Memory B cell (primary cell): ENCODE measurements at places on chromosomes 11 and 22.

DNA sequence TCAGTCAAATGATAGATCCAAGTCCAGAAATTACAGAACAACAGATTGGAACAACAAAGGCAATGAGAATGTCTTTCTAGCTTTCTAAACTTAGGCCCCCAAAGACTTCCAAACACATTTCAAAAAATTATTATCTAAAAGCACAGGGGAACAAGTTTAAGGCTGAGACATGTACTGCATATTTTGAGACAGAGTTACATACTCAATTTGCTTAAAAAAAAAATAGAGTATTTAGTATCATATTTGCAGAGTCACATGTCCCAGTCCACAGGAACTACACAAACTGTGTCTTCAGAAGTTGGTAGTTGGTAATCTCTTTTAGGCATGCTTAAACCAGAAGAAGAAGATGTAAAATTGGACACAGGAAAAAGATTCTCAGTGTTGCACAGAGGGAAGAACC is 127.2 kb downstream of the MAML2 start:
- no peaks in the 10 kb centered on the region for H3K27me3 ChIP-seq
- DNase-seq: no peak
- peak overlapping the region; percentile 88 for H3K27ac ChIP-seq

- H3K36me3 ChIP-seq: peaks cover 5% of the 10 kb centered on the region
- no peak overlapping the region for H3K27ac ChIP-seq
- DNase-seq: no peak
- H3K4me1 ChIP-seq: no peaks in the 10 kb centered on the region
- peaks cover 4% of the 10 kb centered on the region for H3K27me3 ChIP-seq
Observed at GRCh38 chr22:30054764-30055069, 25.5 kb upstream of the HORMAD2 start.

DNA sequence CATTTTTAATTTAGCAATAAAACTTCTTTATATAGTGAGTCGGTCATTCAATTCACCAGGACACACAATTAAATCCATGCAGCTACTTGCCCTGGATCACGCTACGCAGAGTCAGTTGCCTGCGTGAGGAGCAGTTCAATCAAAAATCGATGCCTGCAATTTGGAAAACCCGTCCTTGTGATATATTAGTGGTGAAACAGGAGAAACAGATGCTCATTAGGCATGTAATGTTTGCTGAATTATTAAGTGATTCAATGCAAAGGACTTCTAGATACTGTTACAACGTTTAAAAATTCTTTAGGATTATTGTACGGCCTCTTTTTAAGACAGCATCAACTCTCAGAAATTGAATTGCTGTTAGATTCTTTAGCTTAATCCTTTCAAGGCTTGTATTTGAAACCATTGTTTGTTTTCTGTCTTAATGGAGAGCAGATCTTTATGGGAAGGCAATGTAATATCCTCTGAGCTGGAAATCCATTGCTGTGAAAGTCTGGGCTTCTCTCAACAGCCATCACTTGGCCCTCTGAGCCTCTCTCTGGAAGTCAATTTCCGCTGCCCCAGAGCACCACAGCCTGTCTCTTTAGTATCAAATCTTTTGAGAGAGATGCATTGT is 20.1 kb upstream of the PAMR1 start:
- DNase-seq: no peak
- H3K27ac ChIP-seq: no peak overlapping the region
- peaks cover 7% of the 10 kb centered on the region for H3K27me3 ChIP-seq
- H3K36me3 ChIP-seq: no peaks in the 10 kb centered on the region

DNA sequence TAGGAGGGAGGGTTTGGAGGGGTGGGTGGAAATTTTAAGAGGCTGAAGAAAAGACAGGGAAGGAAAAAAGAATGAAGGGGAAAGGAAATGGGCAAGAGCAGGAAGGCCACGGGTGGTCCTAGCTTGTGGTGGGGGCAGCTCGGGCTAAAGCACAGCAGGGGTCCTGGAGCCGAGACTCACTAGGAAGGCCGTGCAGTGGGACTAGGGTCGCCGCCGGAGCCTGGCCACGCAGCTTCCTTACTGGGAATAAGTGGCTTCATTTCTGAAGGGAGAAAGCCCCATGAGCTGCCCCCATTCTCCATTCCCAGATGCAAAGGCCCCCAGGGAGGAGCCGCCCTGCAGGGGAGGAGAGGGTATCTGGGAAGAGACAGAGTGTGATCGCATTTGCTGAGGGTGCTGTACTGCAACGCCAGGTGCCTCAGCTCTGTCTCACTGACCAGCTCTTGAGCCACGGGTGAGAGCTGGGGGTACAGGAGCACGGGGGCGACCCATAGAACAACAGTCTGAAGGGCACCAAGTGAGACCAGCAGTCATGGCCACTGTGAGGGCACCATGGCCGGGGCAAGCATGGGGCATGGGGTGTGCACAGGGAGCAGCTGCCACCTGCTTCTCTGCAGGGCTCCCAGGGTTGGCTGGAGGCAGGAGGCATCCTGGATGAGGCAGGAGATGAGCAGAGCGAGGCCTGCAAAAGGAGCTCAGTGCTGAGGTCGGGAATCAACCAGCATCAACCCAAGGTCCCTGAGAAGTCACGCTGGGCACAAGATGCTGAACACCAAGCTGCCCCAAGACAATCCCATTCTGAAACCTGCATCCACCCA is 11.6 kb downstream of the TOP3B start:
- H3K4me1 ChIP-seq: peaks cover 3% of the 10 kb centered on the region
- H3K27me3 ChIP-seq: no peaks in the 10 kb centered on the region
- H3K27ac ChIP-seq: no peak overlapping the region
- DNase-seq: no peak
- peaks cover 32% of the 10 kb centered on the region for H3K36me3 ChIP-seq

- no peak for DNase-seq
- peaks cover 5% of the 10 kb centered on the region for H3K4me1 ChIP-seq
- H3K27ac ChIP-seq: no peak overlapping the region
- H3K27me3 ChIP-seq: peaks cover 13% of the 10 kb centered on the region
- no peaks in the 10 kb centered on the region for H3K36me3 ChIP-seq
Observed at GRCh38 chr11:118084247-118084646, 2.5 kb downstream of the SMIM35 start.

DNA sequence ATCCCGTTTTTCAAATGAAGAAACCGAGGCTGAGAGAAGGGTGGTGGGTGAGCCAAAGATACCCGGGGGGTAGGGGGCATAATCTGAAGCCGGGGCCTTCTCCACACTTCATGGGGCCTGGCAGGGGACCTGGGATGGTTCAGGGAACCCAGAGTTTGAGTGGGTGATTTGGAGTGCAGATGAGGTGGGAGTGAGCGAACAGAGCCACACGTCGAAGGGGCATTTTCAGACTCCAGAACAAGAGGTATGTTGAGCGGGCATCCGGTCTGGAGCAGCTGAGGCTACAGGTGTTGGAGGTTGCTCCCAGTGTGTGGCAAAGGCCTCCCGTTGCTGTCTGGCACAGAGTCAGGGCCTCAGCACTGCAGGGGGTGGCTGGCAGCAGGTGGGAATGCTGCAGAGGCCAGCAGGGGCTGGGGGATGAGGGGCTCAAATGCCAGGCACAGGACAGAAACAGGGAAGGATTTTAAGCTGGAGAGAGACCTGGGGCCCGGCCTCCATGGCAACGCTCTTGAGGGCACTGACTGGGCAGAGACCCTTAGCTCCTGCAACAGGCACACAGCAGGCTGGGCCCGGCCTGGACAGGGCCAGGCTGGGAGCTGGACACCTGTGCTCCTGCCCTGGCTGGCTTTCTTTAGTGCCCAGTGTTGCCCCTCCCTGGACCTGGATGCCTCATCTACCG is 46.2 kb downstream of the WNT11 start:
- H3K36me3 ChIP-seq: no peaks in the 10 kb centered on the region
- no peak overlapping the region for H3K27ac ChIP-seq
- H3K4me3 ChIP-seq: no peak overlapping the region
- H3K27me3 ChIP-seq: peaks cover 13% of the 10 kb centered on the region
- peaks cover under 1% of the 10 kb centered on the region for H3K4me1 ChIP-seq

DNA sequence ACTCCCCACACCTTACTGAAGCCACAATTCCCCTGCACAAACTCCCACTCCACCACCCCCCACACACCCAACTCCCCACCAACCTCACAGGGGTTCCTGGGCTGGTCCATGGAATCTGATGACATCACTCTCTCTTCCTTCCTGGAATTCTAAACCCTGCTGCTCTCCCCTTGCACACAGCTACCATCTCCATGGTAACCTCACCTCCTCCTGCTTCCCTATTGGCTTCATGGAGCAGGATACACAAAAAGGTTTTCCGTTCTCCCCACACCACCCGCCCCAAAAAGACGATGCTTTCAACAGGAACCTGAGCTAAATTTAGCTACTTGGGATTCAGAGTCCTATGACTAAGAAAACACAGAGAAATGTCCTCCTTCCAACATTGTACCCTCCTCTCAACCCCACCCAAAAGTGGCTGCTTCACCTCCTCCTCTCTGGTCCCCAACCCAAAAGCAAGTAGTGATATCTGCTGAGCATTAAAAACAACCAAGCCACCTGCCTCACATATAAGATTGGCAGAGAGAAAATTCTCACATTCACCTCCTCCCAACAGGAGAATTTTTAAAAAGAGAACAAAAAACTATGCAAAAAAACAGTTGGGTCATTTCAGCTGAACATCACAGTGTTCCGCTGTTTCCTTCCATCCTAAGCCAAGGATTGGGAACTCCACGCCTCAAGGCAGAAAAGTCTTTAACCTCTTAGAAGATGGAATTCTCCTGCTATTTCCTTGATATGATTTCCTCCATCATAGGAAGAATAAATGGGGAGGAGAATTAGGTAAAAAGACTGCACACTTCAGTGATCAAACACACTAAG is 66.9 kb downstream of the RBFOX2 start:
- H3K27me3 ChIP-seq: peaks cover 7% of the 10 kb centered on the region
- no peaks in the 10 kb centered on the region for H3K4me1 ChIP-seq
- no peak for DNase-seq
- no peak overlapping the region for H3K4me3 ChIP-seq
- no peak overlapping the region for H3K27ac ChIP-seq

- peaks cover 9% of the 10 kb centered on the region for H3K27me3 ChIP-seq
- DNase-seq: no peak
- H3K27ac ChIP-seq: no peak overlapping the region
- H3K36me3 ChIP-seq: no peaks in the 10 kb centered on the region
- no peak overlapping the region for H3K4me3 ChIP-seq
- H3K4me1 ChIP-seq: no peaks in the 10 kb centered on the region
Observed at GRCh38 chr11:13954591-13954990, 7.9 kb upstream of the SPON1 start.

- H3K4me3 ChIP-seq: no peak overlapping the region
- H3K27ac ChIP-seq: no peak overlapping the region
- no peaks in the 10 kb centered on the region for H3K4me1 ChIP-seq
- DNase-seq: no peak
Observed at GRCh38 chr22:45496451-45496941, 6.2 kb upstream of the FBLN1 start.

- H3K27me3 ChIP-seq: peaks cover 5% of the 10 kb centered on the region
- no peaks in the 10 kb centered on the region for H3K36me3 ChIP-seq
- no peak overlapping the region for H3K27ac ChIP-seq
- H3K4me3 ChIP-seq: no peak overlapping the region
- DNase-seq: no peak
Observed at GRCh38 chr22:25845985-25846745, 104.2 kb downstream of the MYO18B start.

DNA sequence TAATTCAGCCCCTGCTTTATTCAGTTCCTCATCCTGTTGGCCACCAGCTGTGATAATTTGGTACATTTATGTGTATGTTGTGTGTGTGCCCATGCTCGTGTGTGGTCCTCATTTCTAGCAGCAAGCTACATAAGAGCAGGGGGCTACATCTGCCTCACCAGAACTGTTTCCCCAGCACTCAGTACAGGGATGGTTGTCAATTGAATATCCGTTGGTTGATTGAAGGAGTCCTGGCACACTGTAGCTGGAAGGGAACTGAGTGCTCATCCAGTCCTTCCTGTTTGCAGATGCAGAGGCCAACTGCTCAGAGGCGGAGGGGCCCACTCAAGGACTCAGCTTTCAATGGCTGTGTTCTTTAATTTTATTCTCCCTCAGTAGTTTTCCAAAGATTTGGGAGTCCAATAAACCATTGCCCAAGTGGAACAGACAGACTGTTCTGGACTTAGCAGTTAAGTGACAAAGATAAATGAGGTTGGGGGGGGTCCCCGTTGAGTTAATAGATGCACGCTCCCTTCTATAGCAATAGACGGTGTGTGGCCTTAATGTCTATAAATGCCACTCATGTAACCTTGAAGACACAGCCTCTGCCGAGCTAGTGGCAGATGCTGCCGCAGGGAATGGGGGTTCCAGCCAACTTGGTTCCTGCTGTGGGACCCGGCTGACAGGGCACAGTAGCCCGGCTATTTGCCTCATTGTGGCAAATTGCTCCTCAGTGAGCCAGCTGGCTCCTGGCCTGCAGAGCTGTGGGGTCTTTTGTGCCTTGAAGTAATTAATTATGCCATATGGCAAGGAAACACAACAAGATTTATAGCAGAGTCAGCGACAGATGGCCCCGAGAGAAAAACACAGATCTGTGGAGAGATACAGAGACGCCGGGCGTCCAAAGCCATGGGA is 71.4 kb upstream of the GRK3 start:
- no peaks in the 10 kb centered on the region for H3K27me3 ChIP-seq
- H3K27ac ChIP-seq: no peak overlapping the region

- DNase-seq: no peak
- H3K36me3 ChIP-seq: peaks cover 4% of the 10 kb centered on the region
- H3K27me3 ChIP-seq: peaks cover 5% of the 10 kb centered on the region
- no peaks in the 10 kb centered on the region for H3K4me1 ChIP-seq
Observed at GRCh38 chr11:1207401-1208143, 15.3 kb upstream of the MUC5B start.

DNA sequence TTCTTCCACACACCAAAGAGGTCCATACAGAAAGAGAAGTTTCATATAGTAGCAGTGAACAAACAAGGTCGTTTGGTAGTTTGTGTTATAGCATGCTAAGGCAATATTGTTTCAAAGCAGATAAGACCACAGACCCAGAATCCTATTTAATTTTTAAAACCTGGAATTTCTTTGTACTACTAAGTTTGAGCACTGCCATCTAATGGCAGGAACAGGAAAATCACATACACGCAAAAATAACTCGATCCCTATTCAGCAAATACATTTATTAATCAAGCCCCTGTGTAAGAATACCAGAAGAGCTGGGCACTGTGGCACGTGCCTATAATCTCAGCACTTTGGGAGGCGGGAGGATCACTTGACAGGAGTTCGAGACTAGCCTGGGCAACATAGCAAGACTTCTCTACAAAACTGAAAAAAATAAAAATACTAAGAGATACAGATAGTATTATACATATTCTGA is 2.9 kb upstream of the BTBD10 start:
- no peaks in the 10 kb centered on the region for H3K36me3 ChIP-seq
- H3K27ac ChIP-seq: no peak overlapping the region
- H3K4me1 ChIP-seq: peaks cover 10% of the 10 kb centered on the region
- no peak for DNase-seq

DNA sequence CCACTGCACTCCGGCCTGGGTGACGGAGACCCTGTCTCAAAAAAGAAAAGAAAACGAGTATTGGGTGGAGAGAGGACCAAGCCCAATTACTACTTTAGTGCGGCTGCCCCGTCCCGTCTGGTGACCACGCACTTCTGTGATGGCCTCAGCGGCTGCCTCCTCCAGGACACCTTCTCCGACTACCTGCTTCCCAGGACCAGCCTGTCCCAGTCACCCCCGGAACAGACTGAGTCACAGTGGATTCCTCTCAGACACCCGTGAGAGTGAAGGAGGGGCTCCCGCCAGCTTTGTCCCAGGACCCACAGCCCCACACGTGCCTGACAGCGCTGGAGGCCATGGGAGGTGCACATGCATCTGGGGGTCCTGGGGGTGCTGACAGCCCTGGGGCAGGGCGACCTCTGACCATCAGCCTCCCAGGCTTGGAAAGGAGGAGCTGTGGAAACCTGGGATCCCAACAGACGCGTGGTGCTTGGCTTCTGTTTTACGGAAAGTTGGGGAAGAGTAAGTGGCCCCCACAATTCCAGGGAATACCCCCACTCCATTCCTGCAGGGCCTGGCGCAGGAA is 4.8 kb downstream of the DRD4 start:
- no peak overlapping the region for H3K27ac ChIP-seq
- H3K4me1 ChIP-seq: peaks cover 13% of the 10 kb centered on the region
- H3K36me3 ChIP-seq: peaks cover 7% of the 10 kb centered on the region
